Activated effector memory CD4-positive, alpha-beta T cell treated with Interleukin-2 at 50 U/mL for 16 hours (primary cell): ENCODE measurements at places on chromosomes 4 and X.

DNA sequence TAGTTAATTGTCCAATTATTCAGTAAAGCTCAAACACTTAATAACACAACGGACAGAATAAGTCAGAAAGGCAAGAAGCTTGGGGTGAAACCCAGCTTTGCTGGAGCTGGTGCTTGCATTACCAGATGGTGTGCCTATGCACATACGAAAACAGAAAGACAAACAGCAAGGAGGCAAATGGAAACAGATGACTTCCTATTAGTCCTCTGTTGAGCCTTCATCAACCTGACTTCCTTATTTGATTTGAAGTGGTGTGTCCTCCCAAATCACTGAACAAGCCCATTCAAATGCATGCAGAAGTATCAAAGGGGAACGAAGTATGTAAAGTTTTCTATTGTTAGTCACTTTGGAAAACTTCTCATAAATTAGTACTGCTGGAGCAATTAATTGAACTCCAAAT is 166.2 kb downstream of the ATP10D start:
- no peak for DNase-seq

- DNase-seq = no peak
Measured at GRCh38 chr4:119540249-119540648, 88.4 kb downstream of the PDE5A start.

GRCh38 chrX:136497556-136498052 is at the start of gene HTATSF1:
HTATSF1 (plus strand) TSS chrX:136497592; CDS start chrX:136497685, 93 bp downstream.
- DNase-seq = no peak

DNA sequence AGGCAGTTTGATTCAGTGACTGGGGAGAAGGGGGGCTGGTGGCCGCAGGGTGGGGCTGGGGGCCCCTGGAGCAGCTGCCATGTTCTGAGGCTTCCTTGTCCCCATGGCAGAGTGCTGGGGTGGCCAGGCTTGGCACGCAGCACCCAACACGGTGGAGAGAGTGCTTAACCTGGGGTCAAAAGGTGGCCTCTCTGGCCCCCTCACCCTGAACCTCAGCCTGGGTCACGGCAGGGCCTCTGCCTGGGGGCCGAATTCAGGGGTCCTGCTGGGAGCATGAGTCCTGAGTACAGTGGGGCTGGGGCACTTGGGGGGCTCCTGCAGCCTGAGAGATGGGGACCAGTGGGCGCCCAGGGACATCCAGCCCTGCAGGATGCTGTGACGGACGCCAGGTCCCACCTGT is 19.9 kb downstream of the FGFRL1 start:
- DNase-seq = no peak
